ENCODE measurements at places on chromosomes 4 and X.

- DNase-seq: no peak
These were observed 426.1 kb downstream of the MID1IP1 start for GRCh38 chrX:39227371-39227770.

GRCh38 chrX:35622040-35622439 lies 176.1 kb upstream of the MAGEB16 start:
- no peak for DNase-seq

GRCh38 chrX:44432641-44433040 lies 89.2 kb upstream of the EFHC2 start:
- no peak for DNase-seq

GRCh38 chrX:104330966-104331365 lies 76.2 kb upstream of the ESX1 start:
- no peak for DNase-seq

DNA sequence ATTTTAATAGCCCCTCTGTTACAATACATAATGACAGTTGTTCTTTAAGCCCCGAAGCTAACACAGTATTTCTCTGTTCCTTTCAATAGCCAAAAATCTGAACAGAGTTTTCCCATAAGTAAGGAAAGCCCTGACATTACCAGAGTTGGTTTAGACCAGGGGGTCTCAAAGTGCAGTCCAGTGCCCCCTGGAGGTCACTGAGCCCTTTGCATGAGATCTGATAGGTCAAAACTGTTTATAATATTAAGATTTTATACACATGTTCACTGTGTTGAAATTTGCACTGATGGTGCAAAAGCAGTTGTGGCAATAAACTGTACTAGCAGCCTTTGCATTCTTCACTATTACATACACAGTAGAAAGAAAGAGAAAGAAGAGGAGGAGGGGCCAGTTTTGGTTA lies 177.1 kb downstream of the SPANXN3 start:
- DNase-seq: no peak
